ENCODE measurements at places on chromosomes 2 and 18.
A peak's percentile ranks its signal among the peaks of the same experiment; 100 is the strongest.

DNA sequence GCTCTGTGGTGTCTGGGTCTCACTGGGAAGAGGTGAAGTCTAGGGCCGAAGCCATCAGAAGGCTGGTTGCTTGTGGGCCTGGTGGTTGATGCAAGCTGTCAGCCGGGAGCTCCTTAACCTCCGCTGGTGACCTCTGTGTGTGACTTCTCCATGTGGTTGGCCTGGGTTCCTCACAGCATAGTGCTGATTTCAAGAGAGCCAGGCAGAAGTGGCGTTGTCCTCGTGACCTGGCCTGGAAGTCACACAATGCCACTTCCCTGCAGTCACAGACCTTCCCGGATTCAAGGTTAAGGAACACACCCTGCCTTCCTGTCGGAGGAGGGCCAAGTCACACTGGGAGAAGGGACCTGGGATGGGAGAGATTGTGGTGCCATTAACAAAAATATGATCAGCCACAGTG lies 303.7 kb upstream of the HS6ST1 start:
- DNase-seq, result no peak

GRCh38 chr18:58776084-58776483 lies 88.6 kb upstream of the ZNF532 start:
- no peak for DNase-seq

DNA sequence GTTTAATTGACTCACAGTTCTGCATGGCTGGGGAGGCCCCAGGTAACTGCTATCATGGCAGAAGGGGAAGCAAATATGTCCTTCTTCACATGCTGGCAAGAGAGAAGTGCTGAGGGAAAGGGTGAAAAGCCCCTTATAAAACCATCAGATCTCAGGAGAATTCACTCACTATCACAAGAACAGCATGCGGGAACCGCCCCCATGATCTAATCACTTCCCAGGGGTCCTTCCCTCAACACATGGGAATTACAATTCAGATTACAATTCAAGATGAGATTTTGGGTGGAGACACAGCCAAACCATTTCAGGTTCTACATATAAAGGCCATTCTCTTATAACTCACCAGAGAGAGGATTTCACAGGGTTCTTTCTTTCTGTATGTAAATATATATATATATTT lies 62.9 kb downstream of the VRK2 start:
- DNase-seq, result no peak

GRCh38 chr2:54166121-54166773 lies 50.8 kb downstream of the ACYP2 start:
- no peak for DNase-seq

GRCh38 chr2:85754313-85755095 lies 713 bp downstream of the ATOH8 start:
- DNase-seq, result no peak

DNA sequence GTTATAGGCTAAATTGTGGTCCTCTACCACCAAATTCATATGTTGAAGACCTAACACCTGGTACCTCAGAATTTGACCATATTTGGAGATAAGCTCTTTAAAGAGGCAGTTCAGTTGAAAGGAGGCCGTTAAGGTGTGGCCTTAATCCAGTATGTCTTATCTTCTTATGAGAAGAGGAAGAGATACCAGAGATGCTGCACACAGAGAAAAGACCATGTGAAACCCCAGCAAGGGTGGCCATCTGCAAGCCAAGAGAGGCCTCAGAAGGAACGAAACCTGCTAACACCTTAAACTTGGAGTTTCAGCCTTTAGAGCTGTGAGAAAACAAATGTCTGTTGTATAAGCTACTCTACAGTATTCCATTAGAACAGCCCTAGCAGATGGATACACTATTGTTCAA lies 528.1 kb upstream of the DCC start:
- DNase-seq, result no peak

- DNase-seq, result no peak
Observed at GRCh38 chr2:86788165-86788564, 2.5 kb downstream of the CD8A start.

DNA sequence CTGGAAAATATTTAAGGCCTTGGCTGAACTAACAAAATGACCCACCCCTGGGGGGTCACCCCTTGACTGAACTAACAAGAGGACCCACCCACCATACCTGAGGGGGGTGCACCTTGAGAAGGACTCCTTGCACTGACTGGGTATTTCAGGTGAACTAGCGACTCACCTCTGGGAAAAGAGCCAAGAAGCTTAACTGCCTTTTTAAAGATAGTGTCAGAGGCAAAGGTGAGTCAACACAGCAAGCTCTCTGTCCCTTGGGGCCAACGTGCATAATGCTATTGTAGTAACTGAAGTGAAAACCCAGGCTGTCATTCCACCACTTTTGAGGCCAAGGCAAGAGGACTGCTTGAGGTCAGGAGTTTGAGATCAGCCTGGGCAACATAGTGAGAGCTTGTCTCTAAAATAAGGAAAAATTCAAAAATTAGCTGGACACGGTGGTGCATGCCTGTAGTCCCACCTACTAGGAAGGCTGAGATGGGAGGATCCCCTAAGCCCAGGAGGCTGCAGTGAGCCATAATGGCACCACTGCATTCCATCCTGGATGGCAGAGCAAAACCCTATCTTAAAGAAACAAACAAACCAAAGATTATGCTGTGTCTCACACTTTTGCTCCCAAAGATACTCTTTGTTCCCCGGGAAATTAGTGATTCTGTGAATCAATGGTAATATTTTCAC lies 36.4 kb upstream of the ZCCHC2 start:
- peak; percentile 94 for DNase-seq

DNA sequence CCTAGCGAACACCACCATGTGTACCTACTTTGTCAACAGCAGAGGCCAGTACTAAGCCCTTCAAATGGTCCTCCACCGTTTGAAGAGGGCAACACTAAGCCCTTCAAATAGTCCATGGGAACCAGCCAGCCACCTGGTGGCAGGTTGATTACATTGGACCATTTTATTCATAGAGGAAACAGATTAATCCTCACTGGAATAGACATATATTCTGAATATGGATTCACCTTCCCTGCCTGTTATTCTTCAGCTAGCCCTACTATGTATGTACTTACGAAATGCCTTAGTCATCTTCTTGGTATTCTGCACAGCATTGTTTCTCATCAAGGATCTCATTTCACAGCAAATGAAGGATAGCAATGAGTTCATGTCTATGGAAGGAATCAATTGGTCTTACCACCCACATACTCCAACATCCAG lies 10.0 kb upstream of the ZNF396 start:
- peak; percentile 37 for DNase-seq

GRCh38 chr2:7962161-7962560 lies 719.7 kb upstream of the ID2 start:
- no peak for DNase-seq

GRCh38 chr2:48709096-48710034 lies 46.2 kb downstream of the LHCGR start:
- no peak for DNase-seq

- no peak for DNase-seq
Observed at GRCh38 chr2:23445450-23445868, 60.5 kb downstream of the KLHL29 start.

DNA sequence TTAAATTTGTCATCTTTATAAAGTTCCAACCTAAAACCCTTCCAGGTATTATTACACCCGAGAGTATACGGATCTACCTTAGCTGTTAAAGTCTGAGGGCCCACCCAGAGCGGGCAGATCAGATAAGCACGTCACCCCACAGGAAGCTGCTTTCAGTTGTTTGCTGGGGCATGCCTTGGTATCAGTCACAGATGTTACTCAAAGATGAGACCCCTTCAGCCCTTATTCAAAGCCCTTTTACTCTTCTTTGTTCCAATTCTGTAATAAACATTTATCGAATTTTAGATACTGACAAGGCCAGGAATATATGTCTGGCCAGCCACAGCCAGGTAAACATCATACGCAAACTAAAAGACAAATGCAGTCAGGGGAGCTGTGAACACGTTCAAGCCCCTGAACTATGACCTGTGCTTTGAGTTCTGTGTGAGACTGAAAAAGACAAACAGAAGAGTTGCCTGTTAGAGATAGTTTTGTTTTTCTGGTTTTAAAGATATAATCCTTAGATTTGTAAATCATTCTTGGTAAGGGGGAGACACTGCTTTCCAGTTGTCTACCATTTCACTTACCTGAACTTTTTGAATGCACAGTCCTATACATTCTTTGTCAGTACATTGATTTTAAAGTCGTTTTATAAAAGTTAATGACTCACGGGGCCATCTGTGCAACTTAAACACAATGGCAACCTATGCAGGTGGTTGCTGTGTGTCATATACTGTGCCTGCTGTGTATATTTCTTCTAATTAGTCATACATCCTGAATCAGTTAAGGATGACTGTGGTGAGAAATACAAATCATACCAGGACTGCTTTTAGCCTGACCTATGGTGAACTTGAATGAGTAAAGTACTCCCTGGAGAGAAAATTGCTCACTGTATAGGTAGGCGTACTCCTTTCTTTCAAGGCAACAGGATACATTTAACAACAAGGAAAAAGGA lies 100.5 kb upstream of the ITPRID2 start:
- DNase-seq, result peak; percentile 98

GRCh38 chr18:8730080-8730827 lies 24.9 kb downstream of the MTCL1 start:
- peak; percentile 74 for DNase-seq

- no peak for DNase-seq
Observed at GRCh38 chr2:113281910-113282746, 3.4 kb upstream of the PAX8 start.

DNA sequence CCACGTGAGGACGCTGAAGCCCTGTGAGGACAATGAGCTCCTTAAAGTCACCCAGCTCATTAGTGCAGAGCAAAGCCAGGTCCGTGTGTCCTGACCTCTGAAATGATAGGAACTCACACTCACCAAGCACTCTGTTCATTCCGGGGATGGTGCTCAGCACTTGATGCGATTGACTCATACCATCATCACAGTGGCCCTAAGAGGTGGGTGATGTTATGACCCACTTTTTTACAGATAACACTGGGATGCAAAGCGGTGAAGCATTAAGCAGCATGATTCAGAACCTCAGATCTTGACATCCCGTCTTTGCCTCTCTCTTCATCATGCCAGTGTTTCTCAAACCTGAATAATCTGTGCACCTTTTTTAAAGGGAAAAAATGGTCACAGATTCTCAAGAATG lies 234.8 kb downstream of the ALPK2 start:
- no peak for DNase-seq

DNA sequence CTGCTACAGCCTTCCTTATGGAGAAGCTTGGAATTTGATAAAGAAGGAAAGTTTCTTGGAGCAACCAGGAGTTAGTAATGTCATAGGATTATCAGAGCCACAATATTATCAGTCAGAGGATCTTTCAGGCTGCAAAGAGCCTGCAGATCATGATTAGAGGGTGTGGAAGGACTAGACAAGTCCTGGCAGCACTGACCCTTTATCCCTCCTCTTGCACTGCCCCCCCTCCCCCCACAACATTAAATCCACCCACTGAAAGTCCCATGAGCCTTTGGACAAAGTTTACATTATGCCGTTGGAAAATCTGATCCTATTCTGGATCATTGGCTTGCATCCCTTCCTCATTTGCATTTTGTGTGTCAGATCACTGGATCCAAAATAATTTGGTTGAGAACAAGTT lies 18.7 kb upstream of the IMPA2 start:
- no peak for DNase-seq

DNA sequence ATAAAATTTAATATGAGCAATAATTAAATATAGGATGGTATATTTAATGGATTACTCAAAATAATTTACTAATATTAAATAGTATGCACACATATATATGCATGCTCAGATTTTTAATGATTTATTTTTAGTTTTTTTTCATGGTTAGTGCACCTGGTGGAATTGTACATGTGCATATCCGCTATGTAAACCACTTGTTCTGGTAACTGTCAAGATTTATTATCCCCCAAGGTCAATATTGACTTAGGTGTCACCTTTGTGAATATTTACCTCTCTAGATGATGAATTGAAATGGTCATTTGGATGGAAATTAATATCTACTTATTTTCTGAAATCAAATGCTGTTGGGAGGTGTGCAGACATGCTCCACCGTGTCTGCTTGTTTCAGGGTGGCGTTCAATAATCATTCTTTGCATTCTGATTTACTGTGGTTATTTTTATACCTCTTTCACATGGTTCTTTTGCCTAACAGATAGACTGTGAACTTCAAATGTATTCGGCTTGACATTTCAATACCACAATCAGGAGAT lies 14.7 kb downstream of the CNTNAP5 start:
- no peak for DNase-seq

- no peak for DNase-seq
Observed at GRCh38 chr2:238202326-238203093, 985 bp downstream of the ILKAP start.

DNA sequence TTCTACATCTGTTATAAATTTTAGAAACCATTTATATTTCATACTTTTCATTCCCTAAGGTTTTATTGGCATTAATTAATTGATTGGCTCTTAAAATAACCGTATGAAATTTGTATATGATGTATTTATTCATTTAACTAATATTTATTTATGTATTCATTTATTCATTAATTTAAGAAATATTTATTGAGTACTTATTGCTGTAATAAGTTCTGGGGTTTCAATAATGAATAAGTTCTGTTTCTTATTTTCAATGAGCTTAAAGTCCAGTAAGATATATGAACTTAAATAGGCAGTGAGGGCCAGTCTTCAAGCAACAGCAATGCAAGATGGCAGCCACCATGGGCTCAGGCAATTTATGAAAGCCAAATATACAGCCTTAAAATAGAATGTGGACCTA lies 17.9 kb downstream of the CDK15 start:
- DNase-seq, result no peak

DNA sequence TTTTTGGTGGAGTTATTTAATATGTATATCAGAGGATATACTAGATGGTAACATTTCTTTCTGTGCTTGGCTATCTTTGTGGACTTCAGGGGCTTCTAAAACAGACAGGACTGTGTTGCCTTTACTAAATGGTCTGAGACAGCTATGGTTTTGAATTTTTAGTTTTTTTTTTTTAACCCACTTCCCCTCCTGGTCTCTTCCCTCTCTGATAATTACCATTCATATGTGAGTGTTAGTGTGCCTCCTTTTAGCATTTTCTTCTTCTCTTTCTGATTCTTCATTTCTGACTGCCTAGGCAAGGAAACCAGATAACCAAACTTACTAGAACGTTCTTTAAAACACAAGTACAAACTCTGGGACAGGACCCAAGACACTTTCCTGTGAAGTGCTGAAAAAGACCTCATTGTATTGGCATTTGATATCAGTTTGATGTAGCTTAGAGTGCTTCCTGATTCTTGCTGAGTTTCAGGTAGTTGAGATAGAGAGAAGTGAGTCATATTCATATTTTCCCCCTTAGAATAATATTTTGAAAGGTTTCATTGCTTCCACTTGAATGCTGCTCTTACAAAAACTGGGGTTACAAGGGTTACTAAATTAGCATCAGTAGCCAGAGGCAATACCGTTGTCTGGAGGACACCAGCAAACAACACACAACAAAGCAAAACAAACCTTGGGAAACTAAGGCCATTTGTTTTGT lies 52.7 kb downstream of the SMAD4 start:
- DNase-seq, result peak; percentile 45

- DNase-seq, result no peak
Observed at GRCh38 chr2:239590276-239590675, 189.5 kb upstream of the HDAC4 start.

DNA sequence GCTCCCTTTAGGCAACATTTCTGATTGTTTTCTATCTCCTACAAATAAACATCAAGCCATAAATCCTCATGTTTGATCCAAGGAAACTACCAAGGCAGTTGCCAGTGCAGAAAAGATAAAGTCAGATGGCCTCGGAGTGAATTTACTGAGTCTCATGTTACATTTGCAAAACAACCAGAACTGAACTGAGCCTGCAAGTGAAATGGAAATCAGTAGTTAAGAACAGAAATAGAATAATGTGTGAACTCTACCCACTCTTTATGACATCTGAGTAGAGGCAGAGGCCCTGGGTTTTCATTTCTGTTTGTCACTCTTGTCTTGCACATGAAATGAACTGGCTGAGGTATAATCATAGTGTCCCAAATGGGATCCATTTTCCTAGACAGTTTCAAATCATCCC lies 20.4 kb upstream of the DAPL1 start:
- no peak for DNase-seq

Measured in HCT116 (cell line).